ENCODE measurements at places on chromosomes 4 and X.

GRCh38 chrX:155242300-155242699, 22.0 kb downstream of the RAB39B start:
- no peak for DNase-seq

- DNase-seq, result no peak
These were observed at the start of gene SLC9B2 for GRCh38 chr4:103076747-103077347. SLC9B2 (minus strand) TSS chr4:103076761; CDS start chr4:103067550, 9,211 bp downstream.

- DNase-seq, result no peak
These were observed 29.6 kb upstream of the NKRF start for GRCh38 chrX:119635799-119636198.

- no peak for DNase-seq
These were observed 21.9 kb downstream of the ARX start for GRCh38 chrX:24993879-24994278.

DNA sequence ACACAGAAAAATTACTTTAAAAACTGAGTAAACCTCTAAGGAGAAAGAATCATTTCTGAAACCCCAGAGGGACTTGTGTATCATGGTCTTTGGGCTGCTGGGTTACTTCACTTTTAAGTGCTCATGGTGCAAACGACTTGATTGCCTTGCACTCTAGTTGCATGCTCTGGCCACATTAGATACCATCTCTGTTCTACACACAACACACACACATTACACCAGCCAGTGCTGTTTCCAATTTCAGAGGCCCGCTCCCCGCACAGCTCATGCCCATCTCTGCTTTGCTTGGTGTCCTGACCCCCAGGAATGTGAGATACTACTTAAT, 2.1 kb downstream of the PPP3CA start:
- DNase-seq, result no peak

- DNase-seq, result no peak
These were observed 5.1 kb downstream of the STARD8 start for GRCh38 chrX:68652326-68653170.

DNA sequence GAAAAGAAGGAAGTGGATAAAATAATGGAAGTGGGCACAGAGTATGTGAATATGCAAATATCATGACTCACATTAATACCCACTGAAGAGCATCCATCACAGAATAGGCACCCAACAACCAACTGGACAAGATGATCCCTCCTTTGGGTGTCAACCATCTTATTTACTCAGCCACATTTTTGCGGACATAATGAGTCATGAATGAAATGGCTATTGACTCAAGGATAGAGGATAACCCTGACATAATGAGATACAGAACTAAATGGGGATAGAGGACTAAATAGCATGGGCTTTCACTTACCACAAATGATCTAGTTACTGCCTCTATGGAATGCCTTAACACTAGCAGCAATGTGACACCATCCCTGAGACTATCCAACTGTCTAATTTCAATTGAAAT, 224.7 kb downstream of the ANTXR2 start:
- DNase-seq, result no peak

- no peak for DNase-seq
These were observed 1.2 kb upstream of the CHRNA9 start for GRCh38 chr4:40333921-40334352.

DNA sequence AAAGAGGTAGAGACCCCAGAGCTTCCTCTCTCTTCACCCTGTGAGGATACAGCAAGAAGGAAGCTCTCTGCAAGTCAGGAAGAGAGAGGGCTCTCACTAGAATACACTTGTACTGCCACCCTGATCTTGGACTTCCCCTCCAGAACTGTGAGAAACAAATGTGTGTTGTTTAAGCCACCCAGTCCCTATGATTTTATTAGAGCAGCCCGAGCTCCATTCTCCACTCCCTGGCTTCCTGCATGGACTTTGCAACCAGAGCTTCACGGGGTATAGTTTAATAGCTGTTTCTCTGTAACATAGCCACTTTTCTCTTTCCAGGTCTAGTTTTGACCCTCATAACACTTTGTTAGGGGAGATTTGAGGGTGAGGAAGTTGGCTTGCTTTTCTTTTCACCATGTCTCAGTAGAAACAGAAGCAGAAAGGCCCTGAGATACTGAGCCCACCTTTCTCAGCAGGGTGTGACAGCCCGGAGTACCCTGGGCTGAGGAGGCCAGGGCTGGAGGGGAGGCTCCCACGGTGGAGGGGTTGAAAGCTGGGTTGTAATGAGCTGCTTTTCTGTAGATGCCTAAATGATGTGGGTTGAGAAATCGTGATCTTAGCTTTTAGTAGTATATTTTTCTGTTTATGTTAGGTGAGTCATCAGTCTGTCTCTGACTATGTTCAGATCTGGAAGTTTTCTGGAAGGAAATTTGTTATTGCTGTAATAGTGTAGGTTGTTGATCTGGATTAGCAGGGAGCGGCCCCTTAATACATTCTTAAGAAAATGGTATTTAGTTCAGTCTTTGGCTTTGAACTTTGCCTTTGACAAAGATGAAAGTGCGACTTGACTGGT, 118.6 kb downstream of the PTTG2 start:
- no peak for DNase-seq

DNA sequence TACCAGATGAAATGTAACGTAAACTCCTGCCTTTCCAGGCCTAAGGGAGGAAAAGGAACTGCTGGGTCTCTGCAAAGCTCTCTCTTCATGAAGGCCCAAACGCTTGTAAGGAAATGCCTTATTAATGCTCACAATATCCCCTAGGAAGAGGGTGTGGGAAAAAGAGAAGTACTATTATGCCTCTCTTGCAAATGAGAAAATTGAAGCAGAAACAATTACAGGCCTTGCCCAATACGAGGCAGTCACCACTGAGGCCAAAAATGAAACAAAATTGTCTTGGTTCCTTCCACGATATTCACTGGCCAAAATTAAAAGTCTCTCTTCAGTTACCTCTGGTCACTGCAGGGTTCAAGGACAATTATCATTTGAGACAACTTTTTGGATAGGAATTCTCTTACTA, 3.2 kb downstream of the SCARB2 start:
- DNase-seq, result no peak

DNA sequence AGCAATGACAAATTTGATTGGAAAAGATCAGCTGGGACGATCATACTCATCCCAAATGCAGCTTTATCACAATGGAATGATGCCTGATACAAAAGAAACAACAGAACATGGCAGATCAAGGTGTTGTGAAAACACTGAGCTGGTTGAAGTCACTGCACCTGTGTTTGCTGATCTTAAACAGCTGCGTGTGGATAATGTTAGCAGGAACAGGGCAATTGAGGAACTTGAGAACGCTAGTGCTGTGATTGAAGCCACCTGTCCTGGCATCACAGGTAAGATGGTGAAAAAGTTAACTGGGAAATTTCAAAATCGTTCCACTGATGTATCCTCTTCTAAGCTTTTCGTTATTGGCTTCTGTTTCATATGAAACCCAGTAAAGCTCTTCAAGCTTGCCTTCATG, 27.4 kb upstream of the SOD3 start:
- DNase-seq, result no peak

DNA sequence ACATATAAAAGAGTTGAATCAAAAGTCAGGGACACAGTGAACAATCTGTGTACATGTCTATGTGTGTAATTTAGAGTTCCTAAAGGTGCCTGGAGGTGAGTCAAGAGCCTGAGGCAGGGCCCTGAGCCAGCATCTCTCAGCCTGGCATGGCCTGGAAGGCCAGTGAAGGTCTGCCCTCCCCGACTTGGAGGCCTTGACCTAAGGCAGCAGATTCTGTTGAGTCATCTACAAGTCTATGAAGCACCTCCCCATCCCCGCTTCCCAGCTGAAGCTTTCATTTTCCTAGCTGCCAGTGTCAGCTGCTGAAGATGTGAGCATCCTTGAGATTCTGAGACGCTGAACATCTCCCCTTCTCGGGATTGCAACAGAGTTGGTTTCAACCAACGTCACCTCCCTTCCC, 583.9 kb downstream of the BCOR start:
- no peak for DNase-seq

DNA sequence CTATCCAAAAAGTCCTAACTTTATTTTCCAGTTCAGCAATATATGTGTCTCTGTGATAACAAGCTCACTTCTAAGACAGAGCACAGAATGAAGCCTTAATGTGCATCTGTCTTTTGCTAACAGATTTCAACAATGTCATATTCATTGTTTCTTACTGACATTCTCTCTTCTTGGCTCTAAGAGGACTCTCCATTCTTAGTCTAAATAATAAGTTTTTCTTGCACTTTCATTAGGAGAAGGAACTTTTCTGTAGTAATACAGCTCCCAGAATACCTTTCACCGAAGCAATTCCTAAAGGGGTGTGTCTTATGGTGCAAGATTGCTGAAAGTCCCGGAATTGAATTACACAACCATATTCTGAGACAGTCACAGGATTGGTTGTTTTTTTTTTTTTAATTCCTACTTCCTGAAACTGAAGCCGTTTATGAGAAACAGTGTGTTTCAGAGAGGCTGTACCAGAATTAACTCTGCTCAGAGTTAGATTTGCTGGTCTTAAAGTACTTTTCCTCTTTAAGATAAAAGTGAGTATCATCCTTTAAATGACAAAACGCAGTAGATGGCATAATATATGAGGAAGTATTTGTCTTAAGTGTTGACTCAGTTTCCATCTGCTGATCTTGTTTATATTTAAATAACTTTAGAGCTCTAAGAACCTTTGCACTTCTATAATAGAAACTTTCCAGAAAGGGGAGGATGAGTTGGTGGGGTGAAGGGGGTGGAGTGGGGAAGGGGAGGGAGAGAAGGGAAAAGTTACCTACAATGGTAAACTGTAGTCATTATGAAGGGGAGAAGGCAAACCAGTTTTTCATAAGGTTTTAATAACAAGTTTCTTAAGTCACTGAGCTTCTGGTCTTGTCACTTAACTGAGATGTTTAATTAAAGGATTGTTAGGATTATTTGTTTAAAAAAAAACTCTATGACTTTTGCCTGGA, at the start of gene ALPK1:
Gene ALPK1, plus strand, starts transcription at position 421 of the 932 bp plus-strand sequence.
- DNase-seq, result no peak

DNA sequence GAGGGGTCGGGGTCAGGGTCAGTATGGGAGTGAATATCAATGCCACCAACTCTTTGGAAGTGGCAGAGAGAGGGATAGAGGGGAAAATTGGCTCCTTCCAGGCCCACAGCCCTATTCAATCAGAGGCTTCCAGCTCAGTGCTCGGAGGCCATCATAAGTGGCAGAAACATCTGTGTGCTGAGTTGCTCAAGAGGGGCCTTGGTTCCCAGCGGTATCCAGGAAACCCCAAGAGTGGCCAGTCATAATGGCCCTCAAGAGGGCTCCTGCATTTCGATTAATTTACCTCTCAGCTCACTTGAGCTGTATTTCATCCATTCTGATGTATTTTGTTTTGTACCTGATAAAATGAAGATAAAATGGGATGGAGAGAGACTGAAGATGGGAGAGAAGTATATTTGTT, 154.3 kb upstream of the EOLA2 start:
- DNase-seq, result no peak

- no peak for DNase-seq
These were observed 88.8 kb upstream of the KDR start for GRCh38 chr4:55214172-55214571.

- DNase-seq, result no peak
These were observed 92.6 kb downstream of the ANXA3 start for GRCh38 chr4:78644063-78644691.

GRCh38 chrX:112947981-112948615, 107.5 kb upstream of the AMOT start:
- DNase-seq, result no peak
